Activated T-helper 9 cell treated with anti-CD3 and anti-CD28 coated beads, Interleukin-2, amount 50 U/mL, for 16 hours (primary cell): ENCODE measurements at places on chromosomes 16 and 17.

DNA sequence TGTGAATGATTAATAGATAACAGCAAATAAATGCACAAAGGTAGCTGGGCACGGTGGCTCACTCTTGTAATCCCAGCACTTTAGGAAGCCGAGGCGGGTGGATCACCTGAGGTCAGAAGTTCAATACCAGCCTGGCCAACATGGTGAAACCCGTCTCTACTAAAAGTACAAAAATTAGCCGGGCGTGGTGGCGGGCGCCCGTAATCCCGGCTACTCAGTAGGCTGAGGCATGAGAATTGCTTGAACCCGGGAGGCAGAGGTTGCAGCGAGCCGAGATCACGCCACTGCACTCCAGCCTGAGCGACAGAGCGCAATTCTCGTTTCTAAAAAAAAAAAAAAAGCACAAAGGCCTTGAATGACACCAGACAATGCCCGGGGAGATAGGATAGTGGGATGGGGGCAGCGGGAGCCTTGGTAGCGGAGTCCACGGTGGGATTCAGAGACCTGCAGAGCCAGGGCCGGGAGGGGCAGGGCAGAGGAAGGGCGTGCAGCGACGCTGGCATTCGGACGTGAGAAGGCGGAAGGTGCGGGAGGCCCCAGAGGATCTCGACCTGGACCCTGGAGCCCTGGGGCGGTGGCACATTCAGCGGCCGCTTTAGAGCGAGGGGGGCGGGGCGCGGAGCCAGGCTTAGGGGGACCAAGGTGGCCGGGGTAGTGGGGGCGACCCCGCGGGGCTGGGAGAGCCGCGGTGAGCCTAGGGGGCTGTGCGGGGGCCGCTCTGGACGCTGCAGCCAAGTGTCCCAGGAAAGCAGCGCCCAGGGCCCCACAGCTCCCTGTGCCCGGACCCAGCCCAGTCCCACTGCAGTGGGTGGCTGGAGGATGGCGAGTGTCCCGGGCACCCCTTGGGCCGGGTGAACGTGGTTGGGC lies 999 bp upstream of the FLYWCH2 start:
- no peak for DNase-seq

DNA sequence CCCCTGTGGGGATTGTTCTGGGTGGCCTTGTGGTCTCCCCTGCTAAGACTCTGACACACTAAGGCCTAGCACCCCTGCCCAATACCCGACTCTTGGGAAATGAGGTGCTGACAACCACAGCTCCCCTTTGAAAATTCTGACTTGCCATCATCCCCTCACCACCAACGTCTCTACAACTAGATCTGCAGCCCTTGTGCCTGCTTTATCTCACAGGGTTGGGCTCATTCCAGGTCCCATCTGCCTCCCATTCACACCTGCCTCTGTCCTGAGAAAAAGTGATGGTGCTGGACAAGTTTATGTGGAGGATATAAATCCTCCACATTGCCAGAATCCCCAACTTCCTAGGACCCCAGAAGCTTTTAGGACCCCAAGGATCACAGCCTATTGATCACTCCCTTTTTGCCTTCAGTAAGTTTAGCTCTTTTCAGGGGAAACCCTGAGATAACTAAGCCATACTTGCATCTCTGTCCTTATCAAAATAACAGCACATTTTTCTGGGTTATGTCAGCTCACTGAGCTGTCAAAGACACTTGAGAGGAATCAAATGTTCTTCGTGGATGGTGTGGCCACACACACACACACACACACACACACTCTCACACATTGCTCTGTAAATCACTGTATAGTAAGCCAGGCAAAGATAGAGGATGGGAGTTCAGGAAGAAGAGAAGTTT lies 136.8 kb upstream of the CES5A start:
- DNase-seq: no peak

GRCh38 chr16:11329891-11330290 lies 15.4 kb upstream of the RMI2 start:
- DNase-seq: no peak

- peak; percentile 32 for DNase-seq
Observed at GRCh38 chr17:40542558-40543411, 22.5 kb downstream of the CCR7 start.

DNA sequence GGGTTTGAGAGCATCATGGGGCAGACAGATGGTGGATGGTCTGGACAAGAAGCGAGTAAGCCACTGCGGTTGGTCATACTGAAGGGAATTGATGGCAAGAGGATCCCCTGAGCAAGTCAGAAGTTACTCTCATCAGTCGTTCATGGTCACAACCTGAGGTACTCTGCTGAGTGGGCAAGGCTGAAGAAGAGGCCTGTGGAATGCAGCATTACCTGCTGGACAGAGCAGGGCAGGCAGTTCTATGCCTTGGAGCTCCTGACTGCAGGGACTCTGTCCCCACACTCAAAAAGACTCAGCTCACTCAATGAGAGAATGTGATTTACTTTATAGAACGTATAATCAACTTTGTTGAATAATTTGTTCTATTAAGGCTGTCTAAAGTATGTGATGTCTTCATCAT lies 28.3 kb downstream of the ALDH3A2 start:
- no peak for DNase-seq

DNA sequence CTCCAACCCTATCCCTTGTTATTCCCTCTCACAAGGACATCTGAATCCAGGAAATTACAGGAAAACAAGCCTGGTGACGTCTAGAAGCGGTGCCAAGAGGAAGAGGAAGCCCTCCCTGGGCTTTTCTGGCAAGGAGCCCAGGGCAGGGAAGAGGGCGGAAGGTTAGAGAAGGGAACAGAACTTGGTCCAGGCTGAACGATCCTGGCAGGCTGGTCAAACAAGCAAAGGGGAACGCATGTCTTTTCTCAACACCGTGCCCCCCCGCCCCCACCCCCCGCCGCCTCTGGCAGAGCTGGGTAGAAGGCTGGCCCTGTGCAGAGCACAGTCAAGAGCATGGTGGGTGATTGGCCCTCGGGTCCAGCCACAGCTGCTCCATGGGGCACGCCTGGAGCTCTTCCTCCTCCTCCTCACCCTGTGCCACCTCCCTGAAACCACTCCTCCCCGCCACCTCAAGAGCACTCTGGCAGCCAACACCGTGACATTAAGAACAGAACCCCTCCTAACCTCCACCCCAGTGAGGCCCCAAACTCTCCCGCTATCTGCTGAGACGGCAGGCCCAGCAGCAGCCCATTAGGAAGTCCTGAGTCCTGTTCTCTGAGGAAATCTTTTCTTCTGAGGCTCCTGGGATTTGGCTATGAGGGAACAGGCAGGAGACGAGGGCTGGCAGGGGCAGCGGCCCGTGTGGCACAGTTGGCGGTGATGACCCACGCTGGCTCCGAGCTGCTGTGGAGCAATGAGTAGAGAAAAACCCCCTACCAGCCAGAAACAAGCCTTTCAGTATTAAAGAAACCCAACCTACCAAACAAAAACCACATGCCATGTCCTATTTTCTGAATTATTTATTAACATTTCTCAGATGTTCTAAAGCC lies 7.3 kb downstream of the C16orf86 start:
- no peak for DNase-seq

- no peak for DNase-seq
Observed at GRCh38 chr16:17346621-17347569, 123.9 kb downstream of the XYLT1 start.

GRCh38 chr16:56360117-56361008 lies 65.0 kb downstream of the AMFR start:
- no peak for DNase-seq

GRCh38 chr16:85750146-85750826 lies 610 bp downstream of the C16orf74 start:
- no peak for DNase-seq

- no peak for DNase-seq
Observed at GRCh38 chr16:69711115-69711740, 15.1 kb downstream of the NQO1 start.

DNA sequence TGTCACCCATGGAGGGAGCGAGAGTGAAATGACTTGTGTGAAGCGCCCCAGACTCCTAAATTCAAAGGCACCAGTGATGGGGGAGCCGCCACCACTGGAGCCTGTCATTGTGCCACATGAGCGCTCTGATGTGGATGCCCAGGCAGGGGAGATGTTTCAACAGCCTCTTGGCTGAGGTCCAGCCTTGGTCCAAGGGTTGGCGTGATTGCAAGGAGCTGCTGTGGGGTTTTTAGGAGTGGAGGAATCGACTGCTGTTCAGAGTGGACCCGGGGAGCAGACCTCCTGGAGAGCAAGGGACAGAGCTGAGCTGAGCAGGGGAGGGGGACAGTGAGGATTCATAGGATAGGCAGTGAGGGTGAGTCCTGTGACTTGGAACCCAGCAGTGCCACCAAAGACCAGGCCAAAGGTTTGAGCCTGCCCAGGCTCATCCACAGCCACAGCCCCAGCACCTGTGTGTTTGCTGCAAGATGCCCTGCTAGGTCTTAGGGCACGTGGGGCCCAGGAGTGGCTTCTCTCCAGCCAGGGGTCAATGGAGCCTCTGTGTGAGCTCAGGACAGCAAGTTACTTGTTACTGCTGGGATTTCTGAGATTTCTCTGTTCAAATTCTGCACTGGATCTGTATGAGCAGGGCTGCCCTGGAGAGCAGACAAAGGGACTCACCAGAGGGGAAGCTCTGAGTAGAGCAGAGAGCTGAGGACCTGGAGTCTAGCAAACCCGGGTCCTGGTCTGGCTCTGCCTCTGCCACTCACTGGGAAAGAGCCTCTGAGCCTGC lies 20.3 kb downstream of the RHBDL3 start:
- no peak for DNase-seq

DNA sequence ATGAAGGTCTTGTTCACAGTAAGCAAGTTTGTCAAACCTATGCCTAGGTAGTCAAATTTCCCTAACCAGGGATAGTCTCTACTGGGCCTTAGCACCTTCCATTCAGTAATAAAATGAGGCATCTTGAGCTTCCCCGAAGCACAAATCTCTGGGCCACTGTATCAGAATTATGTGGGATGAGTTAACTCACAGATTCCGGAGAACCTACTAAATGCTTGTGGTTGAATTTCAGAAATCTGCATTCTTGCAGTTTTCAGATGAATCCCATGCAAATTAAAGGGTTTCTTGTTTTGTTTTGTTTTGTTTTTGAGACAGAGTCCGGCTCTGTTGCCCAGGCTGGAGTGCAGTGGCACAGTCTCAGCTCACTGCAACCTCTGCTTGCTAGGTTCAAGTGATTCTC lies 478.8 kb upstream of the HSBP1 start:
- no peak for DNase-seq

DNA sequence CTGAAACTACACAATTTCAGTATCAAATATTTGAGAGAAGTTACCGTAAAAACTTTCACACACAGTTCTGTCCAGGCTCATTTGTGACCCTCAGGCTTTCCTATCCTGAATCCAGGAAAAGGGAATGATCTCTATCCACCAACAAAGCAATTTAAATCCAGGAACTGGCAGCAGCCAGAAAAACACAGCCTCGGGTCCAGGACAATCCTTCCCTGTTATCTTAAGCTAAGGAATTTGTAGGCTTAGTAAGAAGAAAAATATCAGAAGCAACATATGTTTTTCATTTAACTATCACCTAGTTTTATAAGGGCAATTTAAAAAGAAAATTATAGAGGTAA lies 47.1 kb downstream of the TEX2 start:
- DNase-seq: no peak

GRCh38 chr16:84283314-84284153 lies 11.1 kb upstream of the WFDC1 start:
- no peak for DNase-seq

GRCh38 chr17:29124135-29124924 lies 55.9 kb downstream of the MYO18A start:
- DNase-seq: no peak

DNA sequence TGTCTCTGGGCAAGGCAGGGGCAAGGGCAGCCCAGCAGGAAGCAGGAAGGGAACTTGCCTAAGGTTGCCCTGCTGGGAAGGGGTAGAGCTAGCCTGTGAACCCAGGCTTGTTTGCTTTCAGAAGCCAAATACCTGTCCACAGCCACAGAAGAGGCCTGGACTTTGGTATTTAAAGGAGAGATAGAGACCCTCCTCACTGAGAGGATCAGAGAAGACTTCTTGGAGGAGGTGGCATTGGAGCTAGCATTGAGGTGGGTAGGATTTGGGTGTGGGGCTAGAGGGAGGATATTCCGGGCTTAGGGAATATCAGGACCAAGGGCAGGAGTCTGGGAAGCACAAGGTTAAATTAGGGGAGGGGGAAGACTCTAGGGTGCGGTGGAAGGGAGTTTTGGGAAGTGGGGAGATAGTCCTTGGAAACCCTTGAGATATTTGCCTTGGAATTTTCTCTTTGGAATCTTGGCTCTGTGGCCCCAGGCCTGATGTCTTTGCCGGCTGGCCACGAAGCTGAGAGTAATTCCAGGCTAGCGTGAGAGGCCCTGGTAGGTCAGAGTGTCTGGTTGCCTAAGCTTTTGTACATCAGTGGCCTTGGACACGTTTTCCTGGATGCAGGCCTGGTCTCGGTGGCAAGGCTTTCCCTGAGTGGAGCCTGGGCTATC lies 13.1 kb upstream of the ETV4 start:
- no peak for DNase-seq

DNA sequence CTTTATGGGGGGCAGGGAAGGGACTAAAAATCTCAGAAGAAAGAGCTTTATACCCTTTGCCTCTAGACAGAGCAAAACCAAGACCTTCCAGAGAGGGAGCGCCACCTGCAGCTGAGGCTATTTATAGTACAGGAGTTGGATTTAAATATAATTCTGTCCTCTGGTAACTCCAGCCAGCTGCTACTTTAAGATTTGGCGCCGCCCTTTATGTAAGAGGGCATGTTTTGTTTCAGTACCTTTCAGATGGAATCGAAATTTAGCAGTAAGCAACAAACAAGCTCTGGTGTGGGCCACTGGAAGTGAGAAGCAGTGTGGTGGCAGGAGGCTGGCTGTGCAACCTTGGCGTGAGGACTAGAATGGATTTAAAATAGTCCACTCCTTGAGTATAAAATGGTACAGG lies 5.2 kb upstream of the GUCY2D start:
- DNase-seq: no peak

- DNase-seq: no peak
Observed at GRCh38 chr17:64540118-64540776, 33.5 kb downstream of the CEP95 start.

DNA sequence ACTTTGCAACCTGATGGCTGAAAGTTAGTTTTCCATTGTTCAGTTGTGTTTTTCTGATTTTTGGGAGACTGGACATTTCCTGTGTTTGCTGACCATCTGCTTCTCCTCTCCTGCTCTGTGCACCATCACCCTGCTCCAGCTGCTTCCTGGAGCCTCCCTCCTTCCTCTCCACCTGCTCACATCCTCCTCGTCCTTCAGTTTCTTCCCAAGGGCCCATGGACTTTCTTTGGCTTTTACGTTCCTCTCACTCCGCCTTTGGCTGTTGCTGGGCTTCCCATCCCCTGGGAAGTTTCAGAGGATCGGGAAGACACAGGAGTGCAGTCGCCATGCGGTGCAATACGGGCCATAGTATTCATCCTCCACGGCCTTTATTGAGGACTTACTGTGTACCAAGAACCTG lies 61.6 kb downstream of the TNFRSF13B start:
- no peak for DNase-seq

GRCh38 chr16:85642762-85643358 lies 29.7 kb downstream of the GSE1 start:
- DNase-seq: no peak

GRCh38 chr17:8806253-8806925 lies 7.2 kb upstream of the MFSD6L start:
- no peak for DNase-seq

- DNase-seq: no peak
Observed at GRCh38 chr16:67463059-67463458, 17.9 kb downstream of the ATP6V0D1 start.
